Heart left ventricle (tissue), 16 donors: ENCODE measurements at places on chromosomes 2 and 18. TPM values are rescaled to one million over a fixed set of nuclear protein-coding genes. Genes with fewer than 3 reads are reported as not detected.

NDC80 gene
- 0.28 TPM for polyA plus RNA-seq

DNA sequence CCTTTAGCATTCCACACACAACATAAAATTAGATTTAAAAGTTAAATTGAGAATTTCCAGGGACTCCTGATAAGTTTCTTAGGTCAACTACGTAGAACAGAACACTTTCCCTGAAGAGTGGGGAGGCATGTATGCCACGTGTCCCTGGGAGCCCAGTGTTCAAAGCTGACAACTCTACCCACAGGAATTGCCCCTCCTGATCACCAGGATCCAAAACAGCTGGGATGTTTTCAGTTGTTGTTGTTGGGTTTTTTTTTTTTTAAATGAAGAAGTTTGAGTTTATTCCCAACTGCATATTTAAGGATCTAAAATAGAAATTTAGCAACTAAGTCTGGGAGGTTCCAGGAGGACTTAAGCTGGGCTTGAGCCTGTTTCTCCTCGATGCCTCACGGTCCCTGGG, 100.5 kb downstream of the TPGS2 start:
- no peaks in the 10 kb centered on the region for H3K4me1 ChIP-seq
- no peak overlapping the region for H3K27ac ChIP-seq
- H3K36me3 ChIP-seq = peaks cover 29% of the 10 kb centered on the region
- DNase-seq = no peak
- H3K27me3 ChIP-seq = no peaks in the 10 kb centered on the region
- H3K4me3 ChIP-seq = no peak overlapping the region

CNRIP1 gene
- polyA plus RNA-seq = 11.0 TPM

PTH2R gene
- polyA plus RNA-seq = not detected
